NCI-H1436 (cell line): ENCODE measurements at places on chromosomes 5 and 9.

- DNase-seq, result no peak
Measured at GRCh38 chr5:103452089-103452488, 110.5 kb downstream of the NUDT12 start.

DNA sequence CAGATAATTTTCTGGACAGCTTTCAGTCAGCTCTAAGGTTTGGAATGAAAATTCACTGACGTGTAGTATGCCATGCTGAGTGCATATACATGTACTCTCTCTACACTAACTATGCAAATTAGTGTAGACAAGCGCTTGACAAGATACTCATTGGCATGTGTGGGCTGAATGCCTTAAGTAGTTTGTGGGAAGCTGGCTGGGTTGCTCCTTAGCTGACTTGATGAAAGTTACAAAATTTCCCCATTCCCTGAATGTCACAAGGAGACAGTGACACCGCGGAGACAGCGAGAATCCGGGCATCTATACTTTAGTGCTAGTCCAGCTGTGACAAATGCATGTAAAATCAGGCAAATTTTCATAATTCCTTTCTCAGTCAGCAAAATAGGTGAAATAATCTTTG lies 51.6 kb upstream of the C5orf46 start:
- DNase-seq, result no peak

DNA sequence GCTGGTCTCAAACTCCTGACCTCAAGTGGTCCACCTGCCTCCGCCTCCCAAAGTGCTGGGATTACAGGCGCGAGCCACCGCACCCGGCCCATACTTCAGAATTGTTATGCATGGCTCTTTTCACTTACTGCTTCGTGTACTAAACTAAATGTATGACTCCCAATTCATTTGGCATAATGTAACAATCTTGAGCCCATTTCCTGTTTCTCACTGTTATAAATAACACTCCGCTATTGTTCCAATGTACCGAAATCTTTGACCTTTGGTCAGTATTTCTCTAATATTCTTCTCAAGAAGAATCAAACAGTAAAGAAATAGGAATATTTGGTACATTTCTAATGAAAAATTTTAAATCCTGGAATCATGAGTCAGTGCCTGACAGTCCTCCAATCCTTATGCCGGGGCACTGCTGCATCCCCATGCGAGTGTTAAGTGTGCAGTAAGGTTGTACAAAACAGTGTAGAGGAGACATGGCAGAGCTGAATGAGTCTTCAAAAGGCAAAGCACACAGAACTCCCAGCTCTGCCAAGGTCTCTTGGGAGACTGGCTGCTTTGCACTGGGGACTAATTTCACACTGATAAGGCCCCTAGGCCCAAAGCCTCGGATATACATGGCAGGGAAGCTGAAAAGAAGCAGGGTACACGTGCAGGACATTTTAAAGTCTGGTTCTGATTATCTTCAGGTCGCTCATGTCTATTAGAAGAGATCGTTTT lies 58.4 kb downstream of the HABP4 start:
- DNase-seq, result no peak

DNA sequence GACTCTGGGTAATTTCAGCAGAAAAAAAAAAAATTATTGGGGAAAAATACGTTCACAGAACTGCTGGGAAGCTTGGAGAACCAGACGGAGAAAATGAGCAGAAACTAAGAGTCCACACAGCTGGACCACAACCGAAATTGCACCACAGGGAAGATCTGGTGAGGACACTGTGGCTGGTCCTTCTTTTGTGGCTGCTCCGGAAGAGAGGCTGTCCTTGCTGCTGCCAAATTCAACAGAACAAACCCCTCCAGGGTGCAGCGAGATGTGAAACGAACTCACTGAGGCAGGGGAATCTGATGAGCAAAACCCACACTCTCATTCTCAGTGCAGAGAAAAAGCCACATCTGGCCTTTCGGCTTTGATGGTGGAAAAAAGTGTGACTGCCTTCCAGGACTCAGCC lies 200.0 kb downstream of the ACTL7B start:
- no peak for DNase-seq

DNA sequence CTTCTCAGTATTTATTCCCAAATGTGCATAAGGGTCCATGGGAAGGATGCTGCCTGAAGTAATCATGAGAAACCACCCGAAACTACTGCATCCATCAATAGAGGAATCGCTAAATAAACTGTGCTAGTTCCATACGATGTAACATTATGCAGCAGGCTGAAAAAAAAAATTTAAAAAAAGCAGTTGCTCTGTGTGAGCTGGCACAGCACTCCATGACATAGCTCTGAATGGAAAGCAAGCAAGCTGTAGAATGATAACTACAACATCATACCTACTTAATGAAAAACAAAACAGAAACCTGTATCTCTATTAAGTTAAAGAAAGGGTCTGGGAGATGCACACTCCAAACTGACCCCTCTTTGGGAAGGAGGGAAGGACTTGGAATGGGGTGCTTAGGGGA lies 49.3 kb downstream of the SHB start:
- no peak for DNase-seq

DNA sequence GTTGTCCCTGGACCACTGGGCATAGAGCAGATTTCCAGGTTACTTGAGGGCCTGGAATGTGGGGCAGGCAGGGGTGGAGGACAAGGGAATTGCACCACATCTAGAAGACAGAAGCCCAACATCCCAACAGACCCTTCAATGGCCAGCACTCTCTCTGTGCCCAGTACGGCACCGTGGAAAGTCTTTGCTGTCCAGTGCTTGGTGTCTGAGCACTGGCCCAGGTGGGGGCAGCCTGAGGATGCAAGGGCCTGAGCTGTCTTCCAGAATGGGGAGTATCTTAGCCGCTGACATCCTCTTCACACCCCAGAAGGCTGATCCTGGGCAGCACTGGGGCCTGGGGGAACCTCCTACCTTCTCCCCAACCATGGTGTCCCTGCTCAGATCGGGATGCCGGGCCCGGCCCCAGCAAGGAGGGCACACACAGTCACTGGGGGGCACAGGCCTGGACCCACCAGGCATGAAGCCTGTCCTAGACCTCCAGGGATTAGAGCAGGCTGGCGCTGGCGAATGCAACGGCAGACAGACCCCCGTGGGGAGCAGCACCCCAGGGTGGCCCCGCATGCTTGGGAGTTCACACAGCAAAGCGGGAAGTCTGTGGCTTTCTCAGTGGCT lies 40.6 kb upstream of the OLFM1 start:
- DNase-seq, result no peak

DNA sequence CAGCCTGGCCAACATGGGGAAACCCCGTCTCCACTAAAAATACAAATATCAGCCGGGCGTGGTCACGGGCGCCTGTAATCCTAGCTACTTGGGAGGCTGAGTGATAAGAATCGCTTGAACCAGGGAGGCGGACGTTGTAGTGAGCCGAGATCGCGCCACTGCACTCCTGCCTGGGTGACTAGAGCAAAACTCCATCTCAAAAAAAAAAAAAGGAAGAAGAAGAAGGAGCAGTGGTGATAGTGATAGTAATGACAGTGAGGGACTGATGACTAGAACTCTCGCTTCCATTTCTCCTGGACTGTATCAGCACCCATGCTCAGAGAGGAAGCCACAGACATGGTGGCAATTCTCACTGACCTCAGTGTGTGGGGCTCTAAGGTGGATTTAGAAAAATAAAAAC lies 52.6 kb upstream of the CLINT1 start:
- DNase-seq, result no peak

DNA sequence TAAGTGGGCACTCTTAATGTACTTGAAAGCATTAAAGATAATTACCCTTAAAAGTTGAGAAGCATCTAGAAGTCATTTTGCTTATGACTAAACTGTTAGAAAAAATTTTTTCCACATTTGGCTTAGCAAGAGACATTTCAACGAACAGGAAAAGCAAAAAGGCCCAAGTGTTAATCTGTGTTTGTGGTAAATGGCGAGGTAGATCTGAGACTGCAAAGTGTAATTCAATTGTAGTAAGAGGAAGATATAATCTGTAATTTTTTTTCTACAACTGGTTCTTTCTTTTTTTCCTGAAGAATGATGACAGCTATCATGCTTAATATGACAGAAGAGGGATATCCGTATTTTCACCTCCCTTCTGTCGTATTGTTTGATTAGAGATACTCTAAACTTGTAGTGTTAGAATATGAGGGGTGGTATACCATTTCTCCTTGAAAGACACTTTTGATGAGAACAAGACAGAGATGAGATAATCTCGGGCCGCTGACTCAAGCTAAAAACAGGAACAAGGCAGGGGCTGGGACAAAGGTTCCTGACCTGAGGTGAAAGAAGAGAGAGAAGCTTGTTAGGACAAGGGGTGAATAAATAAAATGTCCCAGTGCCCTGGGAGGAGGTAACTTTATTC lies 459.3 kb upstream of the ZNF608 start:
- no peak for DNase-seq

DNA sequence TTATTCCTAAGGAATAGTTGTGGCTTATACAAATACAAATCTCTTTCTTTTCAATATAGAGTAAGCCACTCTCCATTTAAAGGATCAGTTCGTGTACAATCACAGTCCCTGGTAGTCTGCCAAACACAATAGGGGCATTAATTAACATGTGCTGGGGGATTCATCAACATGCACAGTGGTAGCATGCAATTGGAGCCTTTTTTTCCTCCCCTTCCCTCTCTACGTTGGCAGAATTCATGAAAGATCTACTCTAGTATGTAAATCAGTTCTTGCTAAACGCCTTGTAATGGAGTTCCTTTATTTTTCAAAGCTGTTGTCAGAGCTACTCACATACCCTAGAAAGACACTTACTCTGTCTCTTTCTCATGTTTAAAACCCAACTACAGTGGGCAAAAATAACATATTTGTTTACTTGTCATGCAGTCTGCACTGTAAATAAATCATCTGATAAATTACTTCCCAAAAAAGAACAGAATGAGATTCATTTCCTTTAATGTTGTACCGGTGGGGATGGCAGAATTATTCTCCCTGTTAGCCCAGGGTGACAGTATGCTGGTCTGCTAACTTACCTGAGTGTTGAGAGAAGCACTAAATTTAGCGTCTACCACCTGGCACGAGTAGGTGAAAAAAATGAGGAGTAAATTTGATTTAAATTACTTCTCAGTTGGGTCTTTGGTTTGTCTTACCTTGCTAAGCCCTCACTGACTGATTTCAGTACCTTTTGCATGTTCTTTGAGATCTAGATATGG lies 341.5 kb upstream of the CCNH start:
- peak; percentile 7 for DNase-seq

DNA sequence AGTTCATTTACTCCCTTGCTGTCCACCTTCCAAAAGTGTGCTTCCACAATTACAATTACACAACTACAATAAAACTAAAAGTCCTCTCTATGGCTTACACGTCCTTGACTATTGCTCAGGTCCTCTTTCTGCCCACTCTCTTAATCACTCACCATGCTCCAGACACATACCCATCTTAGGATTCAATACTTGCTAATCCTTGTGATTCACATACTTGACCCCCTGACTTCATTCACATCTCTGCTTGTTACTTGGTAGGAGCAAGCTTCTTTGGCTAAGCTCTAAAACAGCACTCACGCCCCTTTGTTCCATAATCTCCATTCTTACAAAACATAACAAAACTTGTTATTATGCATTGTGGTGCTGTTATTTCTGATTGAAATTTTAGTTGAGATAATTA lies 215.8 kb downstream of the EDIL3 start:
- no peak for DNase-seq

DNA sequence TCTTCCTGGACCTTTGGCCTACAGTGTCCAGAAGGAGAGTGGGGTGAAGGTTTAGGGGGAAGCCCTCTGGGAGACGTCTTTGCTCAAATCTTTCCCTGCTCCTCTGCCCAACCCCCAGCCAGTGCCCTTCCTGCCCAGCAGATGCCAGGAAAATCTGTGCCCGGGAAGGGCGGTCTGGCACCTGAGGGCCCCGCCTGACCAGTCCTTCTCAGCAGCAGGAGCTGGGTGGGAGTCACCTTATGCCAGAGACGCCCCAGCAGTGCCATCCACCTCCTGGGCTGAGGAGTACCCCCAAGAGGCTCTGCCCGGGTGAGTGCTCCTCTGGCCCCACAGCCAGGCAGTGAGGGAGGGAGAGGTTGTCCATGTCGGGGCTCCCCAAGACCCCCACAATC lies 14.9 kb upstream of the CERCAM start:
- DNase-seq, result no peak

DNA sequence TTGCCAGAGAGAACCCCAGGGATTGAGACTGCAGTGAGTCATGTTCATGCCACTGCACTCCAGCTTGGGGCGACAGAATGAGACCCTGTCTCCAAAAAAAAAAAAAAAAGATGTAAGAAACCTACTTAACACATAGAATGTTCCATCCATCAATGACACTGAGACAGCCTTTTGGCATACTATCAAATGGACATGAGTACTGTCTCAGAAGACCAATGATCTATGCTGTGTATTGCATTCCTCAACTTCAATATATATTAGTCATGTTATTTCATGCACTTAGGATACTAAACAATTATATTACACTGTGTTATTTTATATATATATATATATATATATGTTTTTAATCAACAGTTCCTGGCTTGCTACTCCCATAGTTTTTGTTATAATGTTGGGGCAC lies 57.1 kb upstream of the ANKH start:
- no peak for DNase-seq

- DNase-seq, result no peak
Measured at GRCh38 chr5:65508978-65509377, 27.3 kb upstream of the ADAMTS6 start.

GRCh38 chr9:30597608-30598007 lies 1786.8 kb upstream of the ACO1 start:
- no peak for DNase-seq

GRCh38 chr9:122099271-122099869 lies 6.3 kb upstream of the TTLL11 start:
- DNase-seq, result peak; percentile 80

GRCh38 chr5:68431601-68432337 lies 216.2 kb downstream of the PIK3R1 start:
- DNase-seq, result no peak

DNA sequence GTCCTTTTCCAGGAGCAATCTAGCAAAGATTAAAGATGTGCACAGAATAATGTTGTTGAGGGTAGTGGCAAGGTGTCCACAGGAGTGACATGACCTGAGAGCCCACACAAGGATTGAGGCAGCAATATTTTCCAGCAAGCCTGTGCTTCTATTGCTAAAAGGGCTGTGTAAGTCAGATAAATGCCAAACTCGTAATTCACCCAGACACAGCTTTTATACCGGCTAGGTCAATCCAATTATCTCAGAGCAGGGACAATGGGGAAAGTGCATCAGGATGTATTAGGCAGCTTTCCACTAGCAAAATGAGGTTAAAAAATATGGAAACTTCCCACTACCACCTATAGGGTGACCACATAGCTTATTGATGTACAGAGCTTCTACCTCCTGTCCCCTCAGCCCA lies 34.8 kb upstream of the RAB3C start:
- DNase-seq, result no peak
